ENCODE measurements at places on chromosomes 5 and 9. TPM values are rescaled to one million over a fixed set of nuclear protein-coding genes. Genes with fewer than 3 reads are reported as not detected.

TAF11L8 gene
- total RNA-seq = not detected

- no peaks in the 10 kb centered on the region for H3K36me3 ChIP-seq
- H3K4me1 ChIP-seq = peaks cover 10% of the 10 kb centered on the region
- H3K27me3 ChIP-seq = peaks cover 33% of the 10 kb centered on the region
- H3K27ac ChIP-seq = no peak overlapping the region
- DNase-seq = no peak
- no peak overlapping the region for H3K4me3 ChIP-seq
Measured at GRCh38 chr5:176151281-176151680, 86.9 kb upstream of the SIMC1 start.

DNA sequence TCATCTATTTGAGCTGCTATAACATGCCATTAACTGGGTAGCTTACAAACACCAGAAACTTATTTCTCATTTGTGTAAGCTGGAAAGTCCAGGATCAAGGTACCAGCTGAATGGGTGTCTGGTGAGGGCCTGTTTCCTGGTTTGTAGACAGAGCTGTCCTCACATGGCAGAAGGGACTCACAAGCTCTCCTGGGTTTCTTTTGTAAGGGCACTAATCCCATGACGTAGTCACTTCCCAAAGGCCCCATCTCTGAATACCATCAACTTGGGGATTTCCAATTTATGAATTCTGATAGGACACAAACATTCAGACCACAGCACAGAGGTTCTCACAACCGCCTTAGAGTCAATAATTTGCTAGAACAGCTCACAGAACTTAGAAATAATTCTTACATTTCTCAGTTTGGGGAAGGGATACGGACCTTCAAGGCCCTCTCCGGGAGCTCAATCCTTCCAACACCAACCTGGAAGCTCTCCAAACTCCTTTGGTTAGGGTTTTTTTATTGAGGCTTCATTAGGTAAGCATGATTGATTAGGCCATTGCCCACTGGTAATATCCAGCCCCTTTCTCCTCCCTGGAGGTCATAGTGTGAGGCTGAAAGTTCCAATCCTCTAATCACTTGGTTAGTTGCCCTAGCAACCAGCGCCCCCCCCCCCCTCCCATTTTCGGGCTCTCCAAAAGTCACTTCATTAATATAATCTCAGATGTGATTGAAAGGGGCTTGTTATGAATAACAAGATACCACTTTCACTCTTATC is 7.6 kb upstream of the DNAJA1 start:
- H3K4me1 ChIP-seq = peaks cover 9% of the 10 kb centered on the region
- no peaks in the 10 kb centered on the region for H3K27me3 ChIP-seq
- H3K4me3 ChIP-seq = no peak overlapping the region
- no peak overlapping the region for H3K27ac ChIP-seq

GRCh38 chr5:57181154-57181553 is 7.3 kb downstream of the GPBP1 start:
- no peaks in the 10 kb centered on the region for H3K27me3 ChIP-seq
- no peak overlapping the region for H3K4me3 ChIP-seq
- DNase-seq = no peak
- peaks cover 19% of the 10 kb centered on the region for H3K36me3 ChIP-seq
- H3K4me1 ChIP-seq = peaks cover 34% of the 10 kb centered on the region

GRCh38 chr5:149447373-149448367 is 68.6 kb upstream of the IL17B start:
- H3K36me3 ChIP-seq = no peaks in the 10 kb centered on the region
- no peak overlapping the region for H3K4me3 ChIP-seq
- H3K27me3 ChIP-seq = no peaks in the 10 kb centered on the region
- no peak for DNase-seq
- no peak overlapping the region for H3K27ac ChIP-seq

ANXA6 gene
- total RNA-seq = 28.5 TPM

DNA sequence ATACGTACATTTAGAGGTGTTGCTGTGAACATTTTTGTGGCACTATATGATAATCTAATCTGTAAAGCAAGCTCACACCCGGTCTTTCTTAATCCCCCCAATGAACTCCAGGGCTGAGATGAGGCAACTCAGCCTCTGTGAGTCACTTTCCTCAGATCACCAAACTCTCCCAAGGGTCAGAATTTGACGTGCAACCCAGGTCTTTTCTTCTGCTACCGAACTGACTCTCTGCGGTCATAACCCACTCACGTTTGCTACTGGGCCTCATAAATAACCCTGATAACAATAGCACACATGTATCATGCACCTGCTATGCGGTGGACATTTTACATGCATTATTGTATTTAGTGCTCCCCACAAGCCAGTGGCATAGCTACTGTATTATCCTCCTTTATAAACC is 153.1 kb downstream of the DROSHA start:
- H3K4me1 ChIP-seq = peaks cover 6% of the 10 kb centered on the region
- H3K36me3 ChIP-seq = no peaks in the 10 kb centered on the region
- H3K4me3 ChIP-seq = no peak overlapping the region
- no peak overlapping the region for H3K27ac ChIP-seq
- H3K27me3 ChIP-seq = peaks cover 12% of the 10 kb centered on the region
- no peak for DNase-seq

PITX1 gene
- total RNA-seq = 16.2 TPM

DNA sequence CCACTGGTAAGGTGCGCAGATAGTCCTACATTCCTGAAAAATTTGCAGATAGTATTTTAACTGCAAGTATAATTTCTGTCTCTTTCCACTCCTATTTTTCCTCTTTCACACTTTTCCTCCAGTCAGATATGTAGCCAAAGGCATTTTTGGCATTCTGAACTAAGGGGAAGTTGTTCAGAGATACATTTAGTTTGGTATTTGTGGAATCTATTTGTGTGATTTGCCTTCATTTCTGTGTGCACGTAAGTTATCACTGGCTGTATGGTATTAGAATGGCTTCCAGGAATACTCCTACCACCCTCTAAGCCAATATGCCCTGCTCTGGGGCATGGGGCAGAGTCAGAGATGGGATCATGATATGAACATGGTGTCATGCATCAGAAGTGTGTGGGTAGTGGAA is 45.8 kb upstream of the GRAMD2B start:
- H3K27ac ChIP-seq = no peak overlapping the region
- peaks cover 10% of the 10 kb centered on the region for H3K36me3 ChIP-seq
- no peak overlapping the region for H3K4me3 ChIP-seq
- no peak for DNase-seq
- no peaks in the 10 kb centered on the region for H3K27me3 ChIP-seq

DNA sequence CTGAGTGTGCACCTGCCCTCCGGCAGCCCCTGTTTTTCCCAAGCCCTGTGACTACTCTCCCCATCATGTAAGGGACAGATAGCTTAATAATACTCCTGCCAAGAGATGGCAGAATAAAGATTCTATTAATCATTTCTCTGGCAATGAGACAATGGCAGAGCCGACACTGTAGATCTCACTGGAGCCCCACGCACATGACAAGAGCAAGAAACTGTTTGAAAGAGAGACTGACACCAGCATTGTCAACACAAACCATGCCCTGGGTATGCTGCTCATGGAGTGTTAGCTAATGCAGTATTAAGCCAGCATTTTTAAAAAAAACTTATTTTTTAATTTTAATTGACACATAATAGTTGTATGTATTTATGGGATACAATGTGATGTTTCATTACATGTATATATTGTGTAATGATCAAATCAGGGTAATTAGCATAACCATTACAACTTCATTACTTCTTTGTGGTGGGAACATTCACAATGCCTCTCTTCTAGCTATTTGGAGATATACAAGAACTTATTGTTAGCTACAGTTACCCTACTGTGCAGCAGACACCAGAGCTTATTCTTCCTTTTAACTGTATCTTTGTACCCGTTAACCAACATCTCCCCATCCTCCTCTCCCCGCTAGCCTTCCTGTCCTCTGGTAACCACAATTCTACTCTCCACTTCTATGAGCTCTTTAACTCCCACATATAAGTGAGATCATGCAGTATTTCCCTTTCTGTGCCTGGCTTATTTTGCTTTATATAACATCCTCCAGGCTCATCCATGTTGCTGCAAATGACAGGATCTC is 31.5 kb upstream of the SEMA4D start:
- no peak for DNase-seq
- peaks cover 7% of the 10 kb centered on the region for H3K27me3 ChIP-seq
- peaks cover 25% of the 10 kb centered on the region for H3K4me1 ChIP-seq
- no peak overlapping the region for H3K27ac ChIP-seq
- H3K4me3 ChIP-seq = no peak overlapping the region

- no peaks in the 10 kb centered on the region for H3K4me1 ChIP-seq
- no peak overlapping the region for H3K4me3 ChIP-seq
- H3K27ac ChIP-seq = no peak overlapping the region
- no peaks in the 10 kb centered on the region for H3K36me3 ChIP-seq
- H3K27me3 ChIP-seq = peaks cover 4% of the 10 kb centered on the region
Measured at GRCh38 chr5:9507974-9508373, 37.9 kb downstream of the SEMA5A start.

GRCh38 chr9:93911801-93912554 is 43.2 kb downstream of the BARX1 start:
- peaks cover 16% of the 10 kb centered on the region for H3K27me3 ChIP-seq
- DNase-seq = no peak
- peaks cover 5% of the 10 kb centered on the region for H3K4me1 ChIP-seq

DNA sequence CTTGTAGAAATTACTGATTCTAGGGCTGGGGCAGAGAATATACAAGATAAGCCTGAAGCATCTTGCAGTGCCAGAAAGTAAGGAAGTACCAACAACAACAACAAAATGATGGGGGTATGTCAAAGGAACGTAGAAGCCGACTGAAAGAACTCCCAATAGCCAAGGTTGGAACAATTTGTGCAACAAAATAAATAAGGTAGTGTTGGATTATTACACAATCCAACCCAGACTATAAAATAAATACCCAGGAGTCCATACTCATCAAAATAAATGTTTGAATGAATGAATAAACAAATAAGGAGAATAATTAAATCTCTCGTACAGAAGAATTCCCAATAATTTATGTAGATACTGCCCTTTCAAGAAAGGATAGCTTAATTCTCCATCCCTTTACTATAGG is 31.1 kb upstream of the GNAQ start:
- H3K36me3 ChIP-seq = peaks cover 2% of the 10 kb centered on the region
- no peak overlapping the region for H3K4me3 ChIP-seq
- no peak overlapping the region for H3K27ac ChIP-seq
- H3K4me1 ChIP-seq = no peaks in the 10 kb centered on the region

DNA sequence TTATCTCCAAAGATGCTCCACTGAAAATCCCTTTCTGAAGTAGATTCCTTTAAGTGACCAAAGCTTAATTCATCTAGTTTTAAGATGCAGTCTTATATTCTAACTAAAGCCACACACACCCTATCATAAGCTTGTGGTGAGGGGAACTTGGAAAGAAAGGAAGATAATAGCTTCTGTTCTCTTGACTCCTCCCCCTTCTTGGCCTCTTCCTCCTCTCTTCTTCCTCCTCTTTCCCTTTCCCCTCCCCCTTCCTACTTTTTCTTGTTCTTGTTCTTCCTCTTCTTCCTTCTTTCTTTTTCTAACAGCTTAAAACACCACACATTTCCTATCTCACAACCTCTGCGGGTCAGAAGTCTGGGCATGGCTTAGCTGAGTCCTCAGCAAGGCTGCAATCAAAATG is 23.5 kb downstream of the IL7R start:
- no peak overlapping the region for H3K4me3 ChIP-seq
- DNase-seq = no peak
- H3K27me3 ChIP-seq = peaks cover 4% of the 10 kb centered on the region
- no peak overlapping the region for H3K27ac ChIP-seq
- peaks cover 2% of the 10 kb centered on the region for H3K4me1 ChIP-seq
